ENCODE measurements at places on chromosomes 5 and 9. TPM values are rescaled to one million over a fixed set of nuclear protein-coding genes. Genes with fewer than 3 reads are reported as not detected.

INSL6 gene
- polyA plus RNA-seq, result not detected

PCDHA11 gene
- polyA plus RNA-seq, result not detected

PCDHA6 gene
- not detected for polyA plus RNA-seq

HTR4 gene
- polyA plus RNA-seq, result not detected

IL3 gene
- not detected for polyA plus RNA-seq

FGF10 gene
- not detected for polyA plus RNA-seq

MARCHF3 gene
- 10.8 TPM for polyA plus RNA-seq

FST gene
- polyA plus RNA-seq, result 1.9 TPM

C5orf58 gene
- polyA plus RNA-seq, result 1.6 TPM

TESK1 gene
- 3.5 TPM for polyA plus RNA-seq
